ENCODE measurements at places on chromosomes 4 and X.

GRCh38 chr4:46389301-46389775 lies 590 bp downstream of the GABRA2 start:
- no peak for DNase-seq

DNA sequence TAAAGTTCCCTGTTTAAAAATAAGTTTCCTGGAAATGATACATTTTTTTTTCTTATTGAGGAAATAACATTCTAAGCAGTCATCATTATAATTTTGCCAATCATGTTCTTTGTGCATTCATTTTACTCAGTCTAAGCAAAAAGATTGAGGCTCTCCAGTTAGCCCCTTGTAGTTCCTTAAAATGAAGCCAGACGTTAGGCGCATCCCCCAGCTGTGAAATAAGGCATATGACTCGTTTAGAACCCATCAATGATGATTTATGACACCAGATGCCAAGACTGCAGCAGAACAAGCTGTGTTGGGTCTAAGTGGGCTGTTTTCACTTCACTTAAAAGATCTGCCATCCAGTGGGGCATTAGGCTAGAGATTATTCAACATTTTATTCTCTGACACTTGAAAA lies 17.0 kb downstream of the PDGFC start:
- DNase-seq, result no peak

DNA sequence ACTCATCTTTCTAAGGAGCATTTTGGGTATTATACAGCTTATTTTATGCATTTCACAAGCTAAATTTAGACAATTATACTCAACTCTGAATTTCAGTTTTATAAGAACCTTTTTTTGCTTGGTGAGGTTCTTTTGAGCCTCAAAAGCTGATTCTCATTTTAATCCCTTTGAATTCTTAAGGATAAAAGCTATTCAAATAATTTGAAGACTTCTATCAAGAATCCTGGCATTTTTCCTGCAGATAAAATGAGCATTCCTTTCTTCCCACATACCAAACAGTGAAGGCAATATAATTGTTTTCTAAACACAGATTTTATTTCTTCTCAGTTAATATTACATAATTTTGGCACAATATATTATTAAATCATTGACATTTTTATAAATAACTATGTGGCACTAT lies 118.4 kb upstream of the GPM6A start:
- DNase-seq, result no peak

- DNase-seq, result no peak
Observed at GRCh38 chrX:119240356-119240755, 4.3 kb downstream of the PGRMC1 start.

DNA sequence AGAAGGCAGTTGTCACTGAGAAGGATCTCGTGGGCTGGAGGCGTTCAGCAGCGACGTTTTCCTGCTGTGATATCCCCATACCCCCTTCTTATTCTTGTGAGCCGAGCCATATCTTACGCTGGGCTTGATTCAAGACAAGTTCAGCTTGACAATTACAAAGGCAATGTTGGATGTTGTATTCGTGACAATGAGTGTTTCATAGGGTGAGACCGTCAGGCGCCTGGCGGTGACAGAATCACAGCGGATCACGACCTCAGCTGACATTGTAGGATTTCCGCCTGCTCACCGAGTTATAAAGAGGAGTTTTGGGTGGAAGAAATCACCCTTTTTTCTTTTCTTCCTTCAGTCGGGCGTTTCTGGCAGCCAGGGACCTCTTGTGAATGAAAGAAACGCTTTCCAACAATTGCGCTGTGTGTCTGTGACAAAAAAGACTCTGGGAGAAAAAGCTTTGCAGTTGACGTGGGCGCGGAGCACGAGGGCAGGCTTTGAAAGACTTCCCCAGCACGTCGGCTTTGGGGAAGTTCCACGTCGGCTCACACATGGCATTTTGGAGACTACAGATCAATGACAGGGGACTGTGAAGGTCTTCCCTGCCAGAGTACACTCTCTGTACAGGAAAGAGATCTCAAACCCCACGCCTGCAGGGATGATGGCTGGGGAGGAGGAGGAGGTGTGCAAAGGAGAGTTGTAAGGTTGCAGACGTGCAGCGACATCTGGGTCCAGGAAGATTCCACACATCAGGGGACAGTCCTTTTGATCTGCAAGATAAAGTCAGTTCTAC lies 135.4 kb downstream of the CRLF2 start:
- no peak for DNase-seq

DNA sequence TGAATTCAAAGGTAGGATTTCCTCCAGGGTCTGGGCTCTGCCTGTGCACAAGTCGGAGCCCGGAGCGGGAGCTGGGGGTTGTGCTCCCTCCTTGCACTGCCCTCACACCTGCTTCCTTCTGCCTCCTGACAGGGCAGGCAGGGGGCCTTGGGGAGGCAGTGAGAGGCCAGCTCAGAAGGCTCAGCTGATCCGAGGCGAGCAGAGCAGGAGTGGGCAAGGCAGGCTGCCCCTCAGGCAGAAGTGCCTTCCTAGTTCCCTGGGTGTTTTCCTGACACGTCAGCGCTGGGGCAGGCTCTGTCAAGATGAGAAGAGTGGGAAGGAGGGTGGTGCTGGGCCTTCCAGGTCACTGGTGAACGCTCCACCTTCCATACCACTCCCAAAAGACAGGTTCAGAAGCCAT lies 5.5 kb upstream of the IRAK1 start:
- no peak for DNase-seq

DNA sequence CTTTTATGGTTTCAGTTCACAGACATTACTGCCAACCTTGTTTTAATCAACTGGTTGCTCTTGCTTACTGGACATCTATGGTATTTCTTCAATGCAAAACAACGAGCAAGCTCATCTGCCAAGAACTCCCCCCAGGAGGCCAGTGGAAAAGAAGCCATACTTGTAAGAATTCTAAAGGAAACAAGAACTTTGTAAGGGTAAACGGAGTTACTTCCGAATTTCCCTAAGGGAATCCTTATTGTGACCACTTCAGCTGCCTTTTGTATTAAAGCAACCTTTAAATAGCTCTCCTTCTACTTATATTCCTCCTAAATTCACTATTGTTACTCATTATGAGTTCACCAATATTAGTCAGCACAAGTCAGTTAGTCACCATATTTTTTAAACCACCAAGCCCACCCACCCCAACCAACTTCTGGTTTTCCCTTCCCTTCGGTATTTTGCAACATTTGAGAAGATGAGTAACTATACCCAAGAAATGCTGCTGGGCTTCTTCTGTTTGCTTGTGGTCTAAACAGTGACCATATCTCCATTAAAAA lies 602.8 kb upstream of the DIPK2B start:
- no peak for DNase-seq

DNA sequence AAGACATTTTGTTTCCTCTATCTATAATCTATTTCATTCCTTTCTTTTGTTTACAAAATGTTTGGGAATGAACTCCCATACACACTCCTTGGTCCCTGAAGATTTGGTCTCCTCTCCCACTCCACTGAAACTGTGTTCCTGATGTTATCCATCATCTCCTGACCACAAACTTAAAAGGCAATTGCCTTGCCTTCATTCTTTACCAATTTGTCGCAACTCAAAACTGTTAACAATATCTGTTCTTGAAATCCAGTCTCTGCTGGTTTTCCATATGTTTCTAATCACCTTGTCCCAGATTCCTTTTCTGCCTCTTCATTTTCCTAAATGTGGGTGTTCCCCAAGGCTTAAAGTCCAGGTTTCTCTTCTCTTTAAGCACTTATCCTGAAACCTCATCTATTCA lies 262.2 kb upstream of the TTC29 start:
- no peak for DNase-seq

GRCh38 chr4:126611900-126612299 lies 1020.9 kb upstream of the INTU start:
- DNase-seq, result no peak

GRCh38 chr4:8538076-8538702 lies 42.0 kb upstream of the GPR78 start:
- DNase-seq, result no peak

DNA sequence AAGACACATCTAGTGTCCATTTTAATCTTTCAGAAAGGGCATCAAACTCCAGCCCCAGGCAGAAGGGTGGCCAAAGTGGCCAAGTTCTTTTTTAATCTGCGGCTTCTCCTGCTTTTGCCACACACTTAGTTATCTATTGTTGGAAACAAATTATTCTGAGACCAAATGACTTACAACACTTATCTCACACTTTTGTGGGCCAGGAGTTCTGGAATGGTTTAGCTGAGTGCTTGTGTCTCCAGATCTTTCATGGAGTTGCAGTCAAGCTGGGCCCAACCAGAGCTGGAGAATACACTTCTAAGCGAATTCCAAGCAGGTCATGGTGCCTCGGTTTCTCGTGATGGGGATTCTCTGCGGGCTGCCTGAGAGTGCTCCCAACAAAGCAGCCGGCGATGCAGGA lies 4.0 kb downstream of the TXK start:
- no peak for DNase-seq

GRCh38 chr4:6474053-6474568 lies 1.7 kb upstream of the PPP2R2C start:
- no peak for DNase-seq

DNA sequence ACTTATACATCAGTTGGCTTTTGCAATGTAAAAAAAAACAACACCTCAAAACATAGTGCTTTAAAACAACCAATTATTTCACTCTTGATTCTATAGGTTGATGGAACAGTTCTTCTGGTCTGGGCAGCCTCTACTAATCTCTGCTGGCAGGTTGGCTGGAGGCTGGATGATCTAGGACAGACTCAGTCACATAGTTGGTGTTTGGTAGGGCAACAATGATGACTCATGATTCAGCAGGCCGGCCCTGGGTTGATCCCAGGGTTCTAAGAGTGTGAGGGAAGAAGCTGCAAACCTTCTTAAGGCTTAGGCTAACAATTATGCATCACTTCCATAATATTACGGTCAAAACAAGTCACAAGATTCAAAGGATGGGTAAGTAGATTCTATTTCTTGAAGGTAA lies 558.2 kb downstream of the ZNF674 start:
- DNase-seq, result no peak

GRCh38 chr4:124903995-124904722 lies 191.6 kb upstream of the ANKRD50 start:
- no peak for DNase-seq

All from naive thymus-derived CD4-positive, alpha-beta T cell (primary cell).